ENCODE measurements at places on chromosomes 16 and 17. TPM values are rescaled to one million over a fixed set of nuclear protein-coding genes. Genes with fewer than 3 reads are reported as not detected.

Gene ITGAX
- total RNA-seq, result 3.5 TPM

Gene ABCC12
- not detected for total RNA-seq

Gene TP53TG3
- not detected for total RNA-seq

Gene WNT9B
- 0.22 TPM for total RNA-seq

DNA sequence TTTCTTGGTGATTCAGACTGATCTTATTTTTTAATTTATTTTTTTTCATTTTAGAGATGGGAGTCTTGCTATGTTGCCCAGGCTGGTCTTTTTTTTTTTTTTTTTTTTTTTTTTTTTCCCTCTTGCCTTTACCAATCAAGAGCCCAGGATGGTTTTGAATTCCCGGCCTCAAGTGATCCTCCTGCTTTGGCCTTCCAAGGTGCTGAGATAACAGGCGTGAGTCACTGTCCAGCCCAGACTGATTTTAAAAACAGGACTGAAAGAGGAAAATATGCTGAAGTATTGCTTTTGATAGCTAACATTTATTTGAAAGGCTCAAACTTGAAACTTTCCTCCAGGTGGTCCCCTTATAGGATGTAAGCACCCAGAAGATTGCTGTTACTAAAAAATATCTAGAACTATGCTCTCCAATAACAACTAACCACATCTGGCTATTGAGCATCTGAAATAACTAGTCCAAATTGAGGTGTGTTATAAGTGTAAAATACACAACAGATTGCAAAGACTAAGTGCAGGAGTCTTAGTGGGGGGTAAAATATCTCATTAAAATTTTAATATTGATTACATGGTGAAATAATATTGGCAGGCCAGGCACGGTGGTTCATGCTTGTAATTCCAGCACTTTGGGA is 15.8 kb upstream of the BRIP1 start:
- DNase-seq, result no peak

- peak; percentile 47 for DNase-seq
These were observed 902.5 kb downstream of the KCNJ2 start for GRCh38 chr17:71071837-71072236.

GRCh38 chr17:78180083-78180482 is 6.8 kb downstream of the TK1 start:
- no peak for DNase-seq
